ENCODE measurements at places on chromosomes 5 and 9. TPM values are rescaled to one million over a fixed set of nuclear protein-coding genes. Genes with fewer than 3 reads are reported as not detected.

The GRM6 gene
- not detected for total RNA-seq

The IL9 gene
- total RNA-seq = not detected

The ECSCR gene
- 1.0 TPM for total RNA-seq

The GFI1B gene
- total RNA-seq = under 0.01 TPM

The PRRX2 gene
- 14.9 TPM for total RNA-seq
